ENCODE measurements at places on chromosomes 12 and 14.
A peak's percentile ranks its signal among the peaks of the same experiment; 100 is the strongest.

GRCh38 chr12:32821293-32821692 is 65.6 kb upstream of the YARS2 start:
- no peak for DNase-seq

GRCh38 chr14:56145181-56145769 is 27.1 kb downstream of the PELI2 start:
- DNase-seq = no peak

DNA sequence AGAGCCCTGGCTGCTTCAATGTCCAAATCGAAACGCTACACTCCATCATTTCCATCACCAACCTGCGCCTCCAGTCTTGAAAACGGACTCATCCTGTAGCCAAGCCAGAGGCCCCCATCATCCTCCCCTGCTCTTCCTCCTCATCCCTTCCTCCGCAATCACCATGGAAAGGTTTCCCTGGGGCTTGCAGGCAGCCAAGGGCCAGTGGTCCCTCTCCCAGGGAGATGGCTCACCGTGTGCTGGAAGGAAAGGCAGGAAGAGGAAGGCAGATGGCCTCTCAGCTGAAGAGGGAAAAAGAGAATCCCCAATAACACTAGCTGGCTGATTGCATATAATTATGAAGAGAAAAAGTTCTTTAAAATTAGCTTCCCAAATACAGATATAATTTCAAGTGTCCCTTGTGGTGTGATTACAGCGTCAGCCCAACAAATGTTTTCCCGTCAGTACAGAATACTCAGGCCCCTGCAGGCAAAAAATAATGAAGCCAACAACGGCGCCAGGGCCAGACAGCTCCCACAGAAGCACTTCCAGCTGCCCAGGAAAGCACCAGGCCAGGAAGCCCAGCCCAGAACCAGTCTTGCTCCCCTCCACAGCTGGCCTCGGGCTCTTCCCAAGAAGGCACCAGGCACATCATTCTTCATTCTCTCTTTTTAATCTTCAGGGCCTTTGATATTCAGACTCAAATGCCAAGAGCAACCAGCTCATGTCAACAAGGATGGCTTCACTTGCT is 24.7 kb downstream of the ITPK1 start:
- DNase-seq = peak; percentile 66

GRCh38 chr12:30978639-30979038 is 52.1 kb downstream of the TSPAN11 start:
- DNase-seq = no peak

GRCh38 chr12:16857456-16857923 is 251.5 kb upstream of the LMO3 start:
- no peak for DNase-seq

- no peak for DNase-seq
These were observed 943 bp downstream of the TESPA1 start for GRCh38 chr12:54983536-54984101.

DNA sequence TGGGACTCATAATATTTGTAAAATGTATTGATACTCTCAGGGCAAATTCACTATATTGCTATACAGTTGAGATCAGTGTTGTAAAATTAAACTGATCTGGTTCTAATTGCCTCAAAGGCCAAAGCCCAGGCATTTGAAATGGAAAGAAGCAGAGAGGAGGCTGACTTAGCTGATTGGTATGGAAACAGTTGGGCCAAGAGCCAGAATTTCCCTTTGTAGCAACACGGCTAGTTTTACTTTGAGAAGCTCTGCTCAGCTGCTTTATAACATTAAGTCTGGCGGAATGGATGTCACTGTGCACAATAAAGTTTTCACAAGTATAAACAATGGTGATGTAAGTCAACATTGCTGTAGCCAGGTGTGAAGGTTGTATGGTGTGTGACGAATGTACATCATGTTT is 186.4 kb downstream of the MSRB3 start:
- no peak for DNase-seq

DNA sequence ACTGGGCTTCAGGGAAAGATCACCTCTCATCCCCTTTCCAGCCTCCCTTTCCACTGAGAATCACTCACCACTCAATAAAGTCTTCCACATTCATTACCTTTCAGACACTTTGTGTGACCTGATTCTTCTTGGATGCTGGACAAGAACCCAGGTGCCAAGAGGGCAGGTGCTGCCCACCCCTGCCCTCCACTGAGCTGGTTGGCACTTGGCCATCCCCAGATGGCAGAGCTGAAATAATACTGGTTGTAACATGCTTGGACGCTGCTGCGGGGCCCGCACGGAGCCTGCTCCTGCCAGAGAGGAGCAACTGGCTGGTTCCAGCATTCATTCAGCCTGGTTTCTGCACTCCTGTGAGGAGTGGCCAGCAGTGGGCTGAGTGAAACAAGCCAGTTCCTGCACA is 386.7 kb upstream of the CCDC196 start:
- peak; percentile 83 for DNase-seq

DNA sequence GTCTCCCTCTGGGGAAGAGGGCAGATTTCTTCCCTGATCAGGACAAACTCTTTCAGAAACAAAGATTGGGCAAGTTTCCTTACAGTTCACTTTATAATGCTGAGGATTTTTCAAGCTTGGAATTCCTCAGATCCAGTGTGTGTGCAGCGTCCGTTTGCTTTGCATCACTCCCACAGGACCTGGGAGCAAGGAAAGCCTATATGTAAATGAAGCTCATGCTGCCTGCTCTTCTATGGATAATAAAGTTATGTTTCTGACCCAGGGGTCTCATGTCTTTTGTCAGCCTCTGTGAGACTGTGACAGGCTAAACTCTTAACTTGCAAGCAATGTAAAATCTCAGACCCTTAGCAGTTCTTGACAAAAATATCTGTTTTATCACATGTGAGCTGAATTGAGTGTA is 41.6 kb downstream of the TRHDE start:
- no peak for DNase-seq

- DNase-seq = peak; percentile 33
These were observed at the start of gene TAMALIN for GRCh38 chr12:52006726-52007157. TSS of gene TAMALIN (plus strand) at chr12:52006946. CDS start at chr12:52007020, 74 bp downstream.

DNA sequence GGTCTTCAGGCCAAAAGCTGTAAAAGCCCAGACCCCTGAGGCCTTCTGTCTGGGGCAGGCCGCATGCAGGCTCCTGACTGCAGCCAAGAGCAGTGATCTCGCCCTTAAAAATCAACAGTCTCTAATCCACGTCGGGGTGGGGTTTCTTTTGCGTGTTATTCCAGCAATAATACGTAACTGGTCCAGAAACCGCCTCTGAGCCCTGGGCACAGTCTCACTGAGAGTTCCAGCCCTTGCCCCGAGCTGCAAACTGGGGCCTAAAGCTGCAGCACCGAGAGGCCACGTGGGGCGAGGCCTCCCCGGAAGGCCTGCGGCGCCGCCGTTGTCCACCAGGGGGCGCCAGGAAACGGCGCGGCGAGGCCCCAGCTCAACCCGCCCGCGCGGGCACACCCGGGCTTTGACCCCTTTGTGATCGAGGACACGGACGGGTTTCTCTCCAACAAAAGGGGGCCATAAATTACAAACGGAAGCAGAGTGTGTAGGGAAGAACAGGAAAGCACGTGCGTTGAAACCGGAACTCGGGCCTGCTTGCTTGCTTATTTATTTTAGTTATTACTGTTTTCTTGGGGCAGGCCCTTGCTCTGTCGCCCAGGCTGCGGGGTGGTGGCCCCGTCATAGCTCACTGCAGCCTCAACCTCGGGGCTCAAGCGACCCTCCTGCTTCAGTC is 87.2 kb downstream of the NINJ2 start:
- peak; percentile 81 for DNase-seq

DNA sequence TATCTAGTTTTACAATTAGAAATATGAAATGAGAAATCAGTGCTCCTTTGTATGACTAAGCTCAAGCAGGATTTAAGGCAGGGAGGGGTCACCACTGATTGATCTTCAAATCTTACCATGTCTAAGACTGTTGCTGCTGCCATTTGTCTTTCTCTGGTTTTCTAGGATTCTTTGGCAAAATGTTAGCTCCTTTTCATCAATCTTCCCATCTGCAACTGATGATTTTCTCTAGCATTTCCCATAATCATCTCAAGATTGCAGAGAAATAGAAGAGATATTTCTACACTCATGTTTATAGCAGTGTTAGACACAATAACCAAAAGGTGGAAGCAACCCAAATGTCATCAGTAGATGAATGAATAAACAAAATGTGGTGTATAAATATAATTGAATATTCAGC is 175.0 kb downstream of the RAD51B start:
- no peak for DNase-seq

DNA sequence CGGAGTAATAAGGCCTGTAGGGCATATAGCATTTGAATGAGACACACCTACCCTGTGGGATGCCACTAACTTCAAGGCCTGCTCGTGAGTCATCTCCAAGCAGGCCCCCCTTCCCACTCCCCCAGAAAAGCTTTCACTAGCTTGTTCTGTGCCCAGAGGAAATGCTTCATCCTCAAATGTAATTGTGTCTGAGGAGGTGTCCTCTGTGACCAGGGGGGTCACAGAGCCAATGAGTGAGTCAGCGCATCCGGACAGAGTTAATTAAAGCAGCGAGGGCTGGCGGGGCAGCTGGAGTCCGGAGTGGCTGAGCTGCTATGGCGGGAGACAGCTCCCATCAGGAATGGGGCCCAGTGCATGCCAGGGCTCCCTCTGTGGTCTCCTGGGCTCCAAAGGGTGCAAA is 27.0 kb upstream of the ESRRB start:
- no peak for DNase-seq

GRCh38 chr14:56098021-56098420 is 20.2 kb upstream of the PELI2 start:
- DNase-seq = no peak
